ENCODE measurements at places on chromosomes 1 and 21.

- no peak for DNase-seq
Observed at GRCh38 chr1:223486366-223486765, 93.2 kb downstream of the CCDC185 start.

- no peak for DNase-seq
Observed at GRCh38 chr1:75034376-75034775, 99.8 kb upstream of the LHX8 start.

GRCh38 chr1:201053155-201053860 lies 29.8 kb upstream of the KIF21B start:
- no peak for DNase-seq

DNA sequence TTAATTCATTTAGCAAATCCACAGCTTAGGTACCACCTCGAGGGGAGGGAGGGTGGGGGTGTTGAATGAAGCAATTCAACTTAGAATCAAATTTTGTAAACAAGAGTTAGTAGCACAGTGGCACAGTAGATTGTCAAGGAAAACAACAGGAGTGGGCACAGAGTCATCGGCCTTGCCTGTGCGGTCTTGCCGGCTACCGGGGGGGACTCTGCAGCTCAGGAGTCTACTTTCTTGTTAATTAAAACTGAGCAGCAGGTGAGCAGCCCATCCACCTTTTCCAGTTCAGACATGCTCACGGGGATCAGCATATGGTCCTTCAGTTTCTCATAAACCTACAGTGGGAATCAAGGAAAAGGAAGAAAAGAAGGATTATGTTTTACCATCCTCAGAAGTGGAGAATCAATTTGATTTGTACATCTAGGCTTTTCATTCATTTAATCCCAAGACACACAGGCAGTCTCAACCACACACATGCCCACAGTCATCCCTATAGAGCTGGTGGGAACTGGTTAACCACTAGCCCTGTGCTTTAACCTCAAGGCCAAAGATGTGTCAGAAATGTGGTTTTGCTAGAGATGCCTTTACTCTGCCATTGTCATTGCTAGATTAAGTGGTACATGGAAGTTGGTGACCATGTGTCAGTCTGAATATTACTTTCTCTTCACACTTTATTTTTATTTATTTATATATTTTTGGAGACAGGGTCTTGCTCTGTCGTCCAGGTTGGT lies 45.0 kb upstream of the BCL10 start:
- no peak for DNase-seq

DNA sequence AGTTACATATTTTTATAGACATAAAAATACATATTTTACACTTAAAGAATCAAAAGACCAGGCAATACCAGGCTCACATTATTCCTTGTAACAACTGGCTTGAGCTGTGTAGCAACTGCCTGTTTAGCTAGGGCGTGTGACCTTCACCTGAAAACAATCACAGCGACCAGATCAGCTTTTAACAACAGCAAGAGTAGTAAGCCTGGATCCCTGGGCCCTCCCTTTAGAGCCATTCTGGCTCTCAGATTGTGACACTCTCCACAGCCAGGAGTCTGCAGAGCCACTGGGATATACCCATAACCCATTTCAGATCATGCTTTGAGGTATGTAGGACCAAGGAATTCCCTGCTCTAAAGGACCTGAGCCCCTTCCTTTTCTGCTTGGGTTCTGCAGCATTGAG lies 29.4 kb upstream of the GNG4 start:
- no peak for DNase-seq

GRCh38 chr1:59045137-59045536 lies 251.8 kb upstream of the FGGY start:
- no peak for DNase-seq

Measured in fibroblast of pulmonary artery (primary cell).